ENCODE measurements at places on chromosomes 6 and 20.

GRCh38 chr6:159929819-159930218 is 39.0 kb downstream of the MAS1 start:
- DNase-seq: no peak

DNA sequence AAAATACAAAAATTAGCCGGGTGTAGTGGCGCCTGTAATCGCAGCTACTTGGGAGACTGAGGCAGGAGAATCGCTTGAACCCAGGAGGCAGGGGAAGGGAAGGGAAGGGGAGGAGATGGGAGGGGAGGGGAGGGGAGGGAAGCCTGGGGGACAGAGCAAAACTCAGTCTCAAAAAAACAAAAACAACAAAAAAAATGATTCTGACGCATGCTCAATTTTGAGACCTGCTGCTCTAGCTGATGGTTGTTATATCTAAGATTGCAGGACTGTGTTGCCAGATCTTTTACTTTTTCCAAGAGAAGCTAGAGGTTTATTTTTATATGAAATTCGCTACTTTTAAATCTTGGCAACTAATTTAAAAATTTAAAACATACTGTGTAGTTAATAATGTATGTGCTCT is 2.4 kb upstream of the WFDC2 start:
- DNase-seq: no peak

DNA sequence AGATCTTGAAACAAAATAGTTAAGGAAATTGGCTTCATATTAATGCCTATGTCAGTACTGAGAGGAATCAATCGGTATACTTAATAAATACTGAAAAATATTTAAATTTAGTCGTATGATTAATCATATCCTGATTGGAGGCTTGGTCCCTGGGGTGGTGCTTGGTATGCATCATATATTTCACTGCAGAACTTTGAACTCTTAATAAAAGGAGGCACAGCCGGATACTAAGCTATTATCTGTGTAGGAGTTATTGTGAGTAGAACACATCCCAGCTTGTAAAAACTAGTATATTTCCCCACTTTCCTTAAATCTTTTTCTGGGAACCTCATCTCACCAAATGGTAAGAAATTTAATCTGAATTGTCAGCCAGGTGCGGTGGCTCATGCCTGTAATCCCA is 42.4 kb upstream of the SCAF8 start:
- no peak for DNase-seq

DNA sequence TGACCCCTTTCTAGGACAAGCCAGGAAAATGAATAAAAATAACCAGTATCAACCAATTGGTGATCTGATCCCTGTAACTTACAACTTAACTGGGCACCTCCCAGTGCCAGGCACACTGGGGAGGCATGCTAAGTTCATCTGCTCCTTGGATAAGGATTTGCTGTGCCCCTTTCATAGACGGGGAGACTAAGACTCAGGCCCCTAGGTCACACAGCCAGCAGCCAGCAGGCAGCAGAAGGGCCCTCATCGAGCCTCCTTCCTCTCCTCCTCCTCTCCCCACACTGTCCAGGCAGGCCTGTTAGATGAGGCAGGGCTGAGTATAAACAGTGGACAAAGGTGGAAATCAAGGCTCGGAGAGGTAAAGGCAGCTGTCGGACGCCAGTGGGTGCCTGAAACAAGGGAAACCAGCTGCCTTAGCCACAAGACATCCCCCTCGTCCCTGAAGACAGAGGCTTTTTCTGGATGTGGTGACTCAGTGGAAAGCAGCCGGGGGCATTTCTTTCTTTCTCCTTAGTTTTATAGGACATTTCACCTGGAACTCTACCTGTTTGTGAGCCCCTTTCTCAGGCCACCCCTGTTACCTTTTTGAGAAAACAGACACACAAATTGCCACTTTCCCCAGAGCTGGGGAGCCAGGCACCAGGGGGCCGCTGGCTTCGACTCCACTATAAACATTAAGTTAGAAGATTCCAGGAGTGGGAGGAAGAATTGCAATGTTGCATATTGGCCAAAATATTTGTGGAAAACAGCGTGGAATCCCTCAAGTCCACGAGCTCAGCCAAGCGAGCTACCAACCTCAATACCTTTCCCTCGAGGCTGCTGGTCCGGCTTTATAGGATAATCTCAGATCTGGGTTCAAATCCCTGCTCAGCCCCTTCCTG is 166.0 kb downstream of the PREX1 start:
- DNase-seq: no peak

DNA sequence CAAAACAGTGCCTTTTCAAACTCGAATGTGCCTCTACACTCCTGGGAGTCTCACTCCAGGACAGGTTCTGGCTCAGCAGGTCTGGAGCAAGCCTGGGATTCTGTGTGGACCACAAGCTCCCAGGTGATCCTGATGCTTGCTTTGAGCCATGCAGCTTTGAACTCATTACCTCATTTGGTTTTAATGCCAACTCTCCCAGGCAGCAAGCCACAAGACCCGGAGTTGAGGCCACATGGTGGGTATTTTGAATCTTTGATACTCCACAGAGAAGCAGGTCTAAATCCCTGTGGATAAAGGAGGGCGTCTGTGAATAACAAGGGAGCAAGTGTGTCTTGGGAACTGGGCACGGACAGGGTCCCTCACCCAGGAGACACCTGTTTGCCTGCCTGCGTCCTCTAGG is 205.4 kb upstream of the CST7 start:
- no peak for DNase-seq

GRCh38 chr6:51626391-51626790 is 461.0 kb downstream of the PKHD1 start:
- no peak for DNase-seq

- no peak for DNase-seq
These were observed 7.2 kb upstream of the PLEKHG1 start for GRCh38 chr6:150592377-150592995.

- DNase-seq: no peak
These were observed 141.1 kb upstream of the PRSS16 start for GRCh38 chr6:27106382-27106781.

GRCh38 chr6:13427801-13428582 is 59.4 kb downstream of the GFOD1 start:
- no peak for DNase-seq

GRCh38 chr6:50952092-50952907 is 133.6 kb downstream of the TFAP2B start:
- peak; percentile 23 for DNase-seq
